Smooth muscle cell of the pulmonary artery (primary cell): ENCODE measurements at places on chromosomes 1 and 21. TPM values are rescaled to one million over a fixed set of nuclear protein-coding genes. Genes with fewer than 3 reads are reported as not detected.

Gene DPT
- 0.53 and 9.7 TPM in 2 replicates for total RNA-seq

Gene NFYC
- 22.3 and 22.5 TPM in 2 replicates for total RNA-seq

Gene TPR
- total RNA-seq = 86.3 and 97.8 TPM in 2 replicates

Gene KRTAP19-3
- total RNA-seq = not detected in 2 replicates

Gene FCRLB
- total RNA-seq = 1.6 and 2.9 TPM in 2 replicates

Gene KDF1
- total RNA-seq = not detected in 2 replicates

Gene PSRC1
- total RNA-seq = 1.8 and 4.7 TPM in 2 replicates

Gene RAB25
- not detected in 2 replicates for total RNA-seq

Gene SOX13
- 7.6 and 7.9 TPM in 2 replicates for total RNA-seq

Gene PLEKHA6
- total RNA-seq = 0.63 and 1.4 TPM in 2 replicates

Gene CNR2
- total RNA-seq = not detected in 2 replicates

Gene VANGL1
- 8.7 and 9.6 TPM in 2 replicates for total RNA-seq

Gene EFNA3
- 3.1 and 4.2 TPM in 2 replicates for total RNA-seq

Gene FAM163A
- under 0.01 TPM in 1 of 2 replicates, not detected in the other for total RNA-seq

Gene GBP1
- total RNA-seq = 12.4 and 15.1 TPM in 2 replicates

Gene KIF17
- total RNA-seq = 0.39 and 3.3 TPM in 2 replicates

Gene C1orf141
- total RNA-seq = not detected in 2 replicates

Gene GJB3
- total RNA-seq = 0.07 TPM in 1 of 2 replicates, not detected in the other

Gene SCCPDH
- 37.1 and 41.5 TPM in 2 replicates for total RNA-seq

Gene STYXL2
- total RNA-seq = not detected in 2 replicates

Gene CCDC27
- not detected in 2 replicates for total RNA-seq

Gene MPL
- not detected in 2 replicates for total RNA-seq

Gene RGS4
- total RNA-seq = 792 and 809 TPM in 2 replicates
